Kidney epithelial cell (primary cell): ENCODE measurements at places on chromosomes 1 and 21.

DNA sequence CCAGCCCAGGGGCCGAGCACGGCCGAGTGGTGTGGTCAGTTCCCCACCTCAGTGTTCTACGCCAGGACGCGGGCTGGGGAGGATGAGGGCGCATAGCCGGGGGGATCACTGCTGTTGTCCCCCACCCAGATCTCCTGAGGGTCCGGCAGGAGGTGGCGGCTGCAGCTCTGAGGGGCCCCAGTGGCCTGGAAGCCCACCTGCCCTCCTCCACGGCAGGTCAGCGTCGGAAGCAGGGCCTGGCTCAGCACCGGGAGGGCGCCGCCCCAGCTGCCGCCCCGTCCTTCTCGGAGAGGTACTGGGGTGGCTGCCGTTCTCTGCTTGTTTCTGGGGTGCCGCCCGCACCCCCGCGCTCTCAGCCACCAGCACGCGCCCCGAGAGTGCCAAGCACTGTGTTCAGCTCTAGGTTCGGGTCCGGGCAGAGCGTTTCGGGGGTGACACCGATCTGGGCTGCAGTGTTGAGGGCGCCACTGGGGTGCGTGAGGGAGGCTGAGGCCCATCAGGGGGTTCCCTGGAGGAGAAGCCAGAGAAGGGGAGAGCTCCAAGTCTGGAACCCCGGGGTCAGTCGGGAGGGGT is 17.4 kb downstream of the SAMD11 start:
- DNase-seq, result no peak

- no peak for DNase-seq
Observed at GRCh38 chr21:37337179-37337578, 29.4 kb upstream of the DYRK1A start.

- DNase-seq, result no peak
Observed at GRCh38 chr1:2529784-2530512, at the start of gene HES5. HES5 (minus strand) TSS chr1:2530263; CDS start chr1:2530164, 99 bp downstream.

GRCh38 chr1:85259118-85259911 is at the start of gene C1orf52:
C1orf52 (minus strand) TSS chr1:85259662; CDS start chr1:85259633, 29 bp downstream.
- peak; percentile 61 for DNase-seq

DNA sequence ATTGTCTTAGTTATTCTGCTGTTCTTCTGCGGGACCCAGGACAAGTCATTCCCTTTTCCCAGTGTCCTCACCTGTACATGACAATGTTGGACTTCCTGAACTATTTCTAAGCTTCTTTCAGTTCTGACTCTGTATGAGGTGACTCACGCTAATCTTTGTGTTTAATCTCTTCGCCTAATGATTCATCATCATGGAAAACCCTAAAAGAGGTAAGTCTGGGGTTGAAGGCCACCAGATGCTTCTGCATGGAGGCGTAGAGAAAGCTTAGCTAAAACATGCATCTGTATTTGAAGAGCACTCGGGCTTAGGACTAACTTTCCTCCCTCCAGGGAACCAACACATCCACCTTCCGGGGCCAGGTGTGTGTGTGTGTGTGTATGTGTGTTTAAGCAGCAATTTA is 7.4 kb downstream of the SPRR5 start:
- no peak for DNase-seq

DNA sequence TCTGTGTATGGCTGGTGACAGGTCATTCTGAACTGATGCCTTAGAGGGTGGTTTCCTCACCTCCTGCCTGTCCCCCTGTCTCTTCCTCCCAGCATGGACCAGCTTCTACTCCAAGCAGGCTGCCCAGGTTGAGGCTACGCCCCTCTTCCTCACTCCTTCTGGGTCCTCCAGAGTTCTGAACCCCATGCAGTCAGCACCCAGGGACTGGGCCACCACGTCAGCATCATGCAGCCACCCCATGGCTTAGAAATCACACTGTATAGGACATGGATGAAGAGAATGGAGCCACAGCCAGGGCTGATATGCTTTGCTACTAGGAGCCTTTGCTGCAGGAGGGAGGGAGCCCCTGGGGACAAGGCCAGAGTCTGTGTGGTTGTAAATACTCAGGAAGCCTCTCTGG is 8.3 kb downstream of the FOXO6 start:
- no peak for DNase-seq

- no peak for DNase-seq
Observed at GRCh38 chr1:36160388-36160948, 4.5 kb downstream of the MAP7D1 start.

- no peak for DNase-seq
Observed at GRCh38 chr1:20868263-20868662, 81.2 kb upstream of the HP1BP3 start.
